ENCODE measurements at places on chromosomes 6 and 20.

DNA sequence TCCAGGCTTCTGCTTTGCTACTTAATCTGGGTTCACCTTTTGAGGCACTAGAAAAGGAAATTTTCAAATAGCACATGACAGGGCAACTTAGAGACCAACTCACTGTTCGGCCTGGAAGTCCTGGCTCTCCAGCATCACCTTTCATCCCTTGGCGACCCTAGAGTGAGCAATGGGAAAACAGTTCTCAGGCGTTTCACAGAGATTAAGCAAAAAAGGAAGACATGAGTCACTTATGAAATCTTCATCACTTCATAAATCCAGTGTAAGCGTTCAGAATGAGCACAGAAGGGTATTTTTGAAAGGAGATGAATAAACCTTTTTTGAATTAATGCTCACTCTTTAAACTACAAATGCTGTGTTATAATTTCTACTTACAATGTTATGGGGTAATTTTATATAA, 104.0 kb downstream of the COL12A1 start:
- peak; percentile 90 for DNase-seq

DNA sequence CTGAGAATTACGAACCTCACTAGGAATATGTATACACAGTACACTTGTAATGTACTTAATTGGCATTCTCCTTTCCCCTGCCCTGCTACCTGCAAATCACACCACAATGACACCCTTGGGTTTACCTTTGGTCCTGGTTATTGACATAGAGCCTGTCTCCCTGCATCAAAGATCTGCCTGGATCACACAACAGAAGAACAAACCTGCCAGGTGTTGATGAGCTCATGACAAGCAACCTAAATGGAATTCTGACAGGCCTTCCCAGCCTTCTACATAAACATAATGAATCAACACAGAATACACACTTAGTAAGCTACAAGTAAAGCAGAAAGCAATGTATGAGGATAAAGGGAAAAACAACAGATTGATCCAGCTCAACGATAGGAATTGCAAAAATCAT, 95.6 kb downstream of the HDGFL1 start:
- DNase-seq: no peak

DNA sequence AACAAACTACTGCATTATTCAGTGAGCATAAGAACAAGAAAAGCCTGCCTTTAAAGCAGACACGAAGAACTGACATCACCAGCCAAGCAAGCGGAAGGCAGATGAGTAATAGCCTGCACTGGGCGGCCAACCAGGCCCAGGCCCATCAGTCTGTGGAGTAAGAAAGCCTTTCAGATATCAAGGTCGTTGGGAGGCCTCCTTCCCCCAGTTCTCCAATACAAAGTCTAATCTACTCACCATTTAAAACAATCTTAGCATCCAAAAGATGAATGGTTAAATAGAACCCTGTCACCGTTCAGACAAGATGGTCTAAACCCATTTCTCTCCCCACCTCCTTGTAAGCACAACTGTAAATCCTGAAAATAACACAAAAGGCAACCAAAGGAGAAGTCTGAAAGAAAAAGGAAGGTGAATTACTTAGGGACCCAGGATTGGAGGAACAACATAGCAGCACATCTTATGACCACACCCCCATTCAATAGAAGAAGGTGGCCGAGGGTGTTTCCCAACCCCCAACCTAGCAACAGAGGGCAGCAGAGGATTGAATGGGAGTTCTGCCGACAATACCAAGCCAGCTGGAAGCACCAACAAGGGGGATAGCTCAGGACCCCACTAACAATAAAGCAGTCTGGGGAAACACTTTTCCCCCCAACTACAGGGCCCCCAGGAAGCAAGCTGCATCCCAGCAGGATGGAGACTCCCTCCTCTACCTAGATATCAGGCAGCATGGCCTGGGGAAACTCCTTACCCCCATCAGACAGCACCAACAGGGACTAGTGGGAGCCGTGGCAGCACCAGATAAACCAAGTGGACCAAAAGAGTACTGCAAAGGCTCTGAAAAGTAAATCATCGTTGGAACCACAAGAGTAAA, 67.9 kb downstream of the ZHX3 start:
- DNase-seq: peak; percentile 96

- DNase-seq: no peak
Measured at GRCh38 chr6:3535033-3535775, 78.4 kb upstream of the SLC22A23 start.

DNA sequence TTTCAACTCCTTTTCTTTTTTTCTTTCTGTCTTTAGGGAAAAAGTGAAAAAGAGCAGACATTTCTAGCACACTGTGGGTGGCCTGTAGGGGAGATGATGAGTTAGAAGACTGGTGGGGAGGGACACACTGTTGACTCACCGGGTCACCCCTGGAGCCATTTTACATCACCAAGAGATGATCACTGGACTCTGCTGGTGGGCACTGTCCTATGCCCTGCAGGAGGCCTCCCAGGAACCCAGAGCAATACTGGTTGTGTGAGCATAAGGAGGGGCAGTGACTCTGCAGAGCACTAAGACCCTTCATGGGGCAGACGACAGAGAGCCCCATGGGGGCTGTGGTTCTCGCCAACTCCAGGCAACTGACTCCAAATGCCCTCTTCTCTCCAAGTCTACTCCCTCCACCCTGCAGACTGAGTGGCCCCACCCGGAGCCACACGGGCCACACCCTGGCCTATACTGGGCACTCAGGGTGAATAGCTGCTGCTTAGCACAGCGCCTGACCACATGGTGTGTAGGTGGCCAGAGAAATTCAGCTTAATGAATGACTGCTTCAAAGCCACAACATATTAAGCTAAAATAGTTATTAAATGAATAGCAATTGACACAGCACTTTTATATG, 177.5 kb downstream of the CDC5L start:
- no peak for DNase-seq

DNA sequence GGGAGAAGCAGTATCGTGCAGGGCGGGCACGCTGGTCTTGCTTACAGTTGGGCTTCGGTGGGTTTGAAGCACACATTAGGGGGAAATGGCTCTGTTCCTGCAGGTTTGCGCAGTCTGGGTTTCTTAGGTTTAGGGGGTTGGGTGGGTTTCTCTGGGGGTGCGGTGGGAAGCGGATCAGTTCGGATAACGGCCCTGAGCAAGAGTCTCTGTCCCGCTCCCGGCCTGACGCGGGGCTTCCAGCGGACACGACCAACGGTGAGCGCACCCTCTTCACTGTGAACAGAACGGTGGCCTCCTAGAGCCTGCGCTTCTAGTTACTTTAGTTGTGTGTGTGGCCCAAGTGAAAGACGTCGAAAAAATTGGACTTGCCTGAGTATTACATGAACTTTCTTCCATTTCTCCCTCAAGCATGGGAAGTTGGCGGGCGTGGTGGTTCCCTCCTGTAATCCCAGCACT, 635 bp upstream of the ELOVL2 start:
- DNase-seq: no peak

- DNase-seq: no peak
Measured at GRCh38 chr6:141946502-141946901, 186.2 kb upstream of the GJE1 start.

All from choroid plexus epithelial cell (primary cell).